ENCODE measurements at places on chromosomes 3 and 15. TPM values are rescaled to one million over a fixed set of nuclear protein-coding genes. Genes with fewer than 3 reads are reported as not detected.

Gene NBEAL2
- total RNA-seq = 2.0 TPM

Gene RETNLB
- total RNA-seq = not detected

Gene C3orf20
- not detected for total RNA-seq

Gene CCDC54
- total RNA-seq = not detected

Gene MINAR1
- 0.38 TPM for total RNA-seq

Gene ZFAND6
- 124 TPM for total RNA-seq

DNA sequence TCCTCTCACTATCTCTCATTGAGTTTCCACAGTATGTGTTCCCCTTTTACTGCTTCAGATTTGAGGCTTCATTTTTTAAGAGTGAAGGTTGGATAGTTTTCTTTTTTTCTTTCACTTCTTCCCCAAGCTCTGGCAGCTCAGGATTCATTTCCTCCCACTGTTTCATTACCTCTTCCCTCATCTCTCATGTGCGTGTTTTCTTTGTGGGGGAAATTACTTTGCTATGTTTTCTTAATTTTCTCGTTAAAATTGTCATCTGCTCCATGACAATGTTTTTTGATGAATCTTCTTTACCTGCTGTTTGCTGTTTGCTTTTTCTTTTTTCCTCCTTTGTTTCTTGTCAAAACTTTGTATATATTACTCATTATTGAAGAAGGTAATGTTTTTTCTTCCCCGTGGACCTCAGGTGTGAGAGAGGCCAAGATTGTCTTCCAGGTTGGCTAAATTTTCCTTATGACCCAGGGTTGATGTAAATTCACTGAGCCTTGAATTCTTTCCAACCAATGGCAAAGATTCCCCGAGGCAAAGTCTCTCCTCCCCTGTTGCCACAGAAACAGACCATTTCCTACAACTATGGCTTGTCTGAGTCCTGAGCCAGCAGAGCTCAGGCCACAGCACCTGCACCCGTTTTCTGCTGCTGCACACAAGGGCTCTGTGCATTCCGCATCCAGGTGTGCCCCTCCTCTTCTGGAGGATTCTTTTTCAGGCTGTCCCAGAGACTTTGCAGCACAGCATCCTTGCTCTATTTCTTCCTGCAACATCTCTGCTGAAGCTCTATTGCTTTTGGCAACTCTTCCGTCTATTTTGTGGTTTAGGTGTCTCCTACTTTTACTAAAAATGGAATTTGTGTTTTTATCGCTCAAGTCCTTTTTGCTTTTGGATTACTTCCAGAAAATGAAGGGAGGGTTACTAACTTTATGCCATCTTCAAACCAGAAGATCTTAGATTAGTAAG, 66.1 kb downstream of the NOX5 start:
- H3K36me3 ChIP-seq = no peaks in the 10 kb centered on the region
- peaks cover 32% of the 10 kb centered on the region for H3K4me1 ChIP-seq
- no peaks in the 10 kb centered on the region for H3K27me3 ChIP-seq
- no peak overlapping the region for H3K27ac ChIP-seq

DNA sequence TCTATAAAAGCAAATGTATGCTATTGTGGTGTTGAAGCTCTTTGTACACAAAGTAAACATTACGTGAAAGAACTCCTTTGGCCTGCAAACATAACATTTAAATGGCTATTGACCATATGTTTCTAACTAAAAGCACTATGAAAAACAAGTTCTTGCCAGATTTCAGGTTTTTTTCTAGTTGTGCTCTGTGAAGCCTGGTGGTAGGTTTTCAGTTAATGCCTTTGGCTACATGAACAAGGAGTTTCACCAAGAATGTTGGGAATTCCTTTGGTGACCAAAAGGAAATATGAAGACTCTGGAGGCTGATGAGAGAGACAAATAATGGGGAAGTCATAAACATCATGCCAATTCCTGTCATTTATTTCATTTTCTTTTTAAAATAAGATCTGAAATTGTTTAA, 66.0 kb downstream of the RBMS3 start:
- DNase-seq = no peak
- no peaks in the 10 kb centered on the region for H3K36me3 ChIP-seq
- H3K4me3 ChIP-seq = no peak overlapping the region
- peak overlapping the region; percentile 58 for H3K27ac ChIP-seq
- H3K27me3 ChIP-seq = no peaks in the 10 kb centered on the region
- peaks cover 16% of the 10 kb centered on the region for H3K4me1 ChIP-seq

- no peak overlapping the region for H3K4me3 ChIP-seq
- H3K4me1 ChIP-seq = no peaks in the 10 kb centered on the region
- no peak for DNase-seq
- no peaks in the 10 kb centered on the region for H3K36me3 ChIP-seq
- no peaks in the 10 kb centered on the region for H3K27me3 ChIP-seq
Measured at GRCh38 chr3:12458901-12459300, 25.4 kb upstream of the TSEN2 start.

GRCh38 chr3:71490692-71491091, 92.8 kb downstream of the FOXP1 start:
- H3K4me3 ChIP-seq = no peak overlapping the region
- no peaks in the 10 kb centered on the region for H3K27me3 ChIP-seq
- H3K27ac ChIP-seq = no peak overlapping the region
- H3K36me3 ChIP-seq = no peaks in the 10 kb centered on the region
- H3K4me1 ChIP-seq = peaks cover 20% of the 10 kb centered on the region
- DNase-seq = no peak

DNA sequence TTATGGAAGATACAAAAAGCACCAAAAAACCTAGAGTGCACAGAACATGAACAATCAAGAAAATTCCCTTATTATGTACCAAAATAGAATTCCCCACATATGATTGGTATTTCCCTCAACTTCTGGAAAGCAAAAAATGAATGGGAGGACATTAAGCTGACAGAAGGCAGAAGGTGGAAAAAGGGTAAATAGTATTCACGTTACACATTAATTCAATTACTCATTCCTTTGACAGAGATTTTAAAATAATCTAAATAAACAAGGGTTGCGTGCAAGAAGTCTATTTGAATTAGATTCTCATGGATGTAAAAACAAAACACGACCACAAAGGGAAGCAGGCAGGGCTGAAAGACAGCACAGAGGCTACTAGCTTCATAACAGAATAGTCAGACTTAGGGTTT, 260.5 kb upstream of the ZPLD1 start:
- H3K27ac ChIP-seq = peak overlapping the region; percentile 78
- no peaks in the 10 kb centered on the region for H3K36me3 ChIP-seq
- no peaks in the 10 kb centered on the region for H3K27me3 ChIP-seq
- H3K4me3 ChIP-seq = no peak overlapping the region
- DNase-seq = peak; percentile 84

- DNase-seq = peak; percentile 82
- H3K4me3 ChIP-seq = no peak overlapping the region
- peaks cover 6% of the 10 kb centered on the region for H3K4me1 ChIP-seq
- no peaks in the 10 kb centered on the region for H3K36me3 ChIP-seq
- no peaks in the 10 kb centered on the region for H3K27me3 ChIP-seq
Measured at GRCh38 chr15:34122771-34123183, 20.9 kb downstream of the PGBD4 start.
